ENCODE measurements at places on chromosomes 1 and 21. TPM values are rescaled to one million over a fixed set of nuclear protein-coding genes. Genes with fewer than 3 reads are reported as not detected.

The FALEC gene
- not detected for total RNA-seq

The ABCG1 gene
- total RNA-seq = 10.2 TPM

The GIPC2 gene
- total RNA-seq = 0.05 TPM

DNA sequence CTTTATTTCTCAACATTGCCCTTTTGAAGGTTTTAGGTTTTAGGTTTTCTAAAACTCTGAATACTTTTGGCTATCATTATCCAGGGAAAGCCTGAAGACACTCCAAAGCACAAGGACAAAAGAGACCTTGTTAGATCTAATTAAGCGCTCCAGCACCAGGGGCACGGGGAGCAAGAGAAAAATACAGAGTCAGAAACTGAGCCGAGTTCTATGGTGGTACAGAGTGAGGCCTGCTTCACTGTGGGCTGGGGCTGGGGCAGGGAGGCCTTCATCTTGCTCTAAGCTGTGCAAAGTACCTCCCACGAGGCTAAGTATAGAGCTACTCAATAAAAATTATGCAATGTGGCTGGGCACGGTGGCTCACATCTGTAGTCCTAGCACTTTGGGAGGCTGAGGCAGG lies 19.7 kb upstream of the RAB4A start:
- peaks cover 10% of the 10 kb centered on the region for H3K27me3 ChIP-seq
- H3K4me1 ChIP-seq = peaks cover 30% of the 10 kb centered on the region
- no peak for DNase-seq

DNA sequence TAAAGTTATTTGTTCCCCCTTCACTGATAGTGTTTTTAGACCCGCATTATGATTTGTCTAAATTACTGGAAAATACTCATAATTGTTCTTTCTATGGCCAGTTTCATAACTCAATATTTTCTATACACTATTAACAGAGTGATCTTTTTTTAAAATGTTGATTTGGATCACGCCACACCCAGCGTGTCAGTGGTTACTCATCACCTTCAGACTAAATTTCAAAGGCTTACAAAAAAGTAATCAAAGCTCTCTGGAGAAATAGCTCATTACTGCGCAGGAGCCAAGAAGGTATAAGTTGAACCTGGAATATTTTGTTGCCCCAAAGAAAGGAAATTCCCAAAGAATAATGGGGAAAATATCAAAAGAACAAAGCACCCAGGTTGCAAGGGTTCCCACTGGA lies 104.9 kb downstream of the EVI5 start:
- no peaks in the 10 kb centered on the region for H3K4me1 ChIP-seq
- H3K27me3 ChIP-seq = peaks cover 7% of the 10 kb centered on the region
- no peak for DNase-seq
- H3K36me3 ChIP-seq = no peaks in the 10 kb centered on the region
- no peak overlapping the region for H3K27ac ChIP-seq

The MX1 gene
- total RNA-seq = 89.4 TPM

- no peaks in the 10 kb centered on the region for H3K36me3 ChIP-seq
- no peak for DNase-seq
These were observed 18.4 kb downstream of the HHAT start for GRCh38 chr1:210347112-210347511.

GRCh38 chr1:78667939-78668338 lies 18.3 kb downstream of the IFI44 start:
- no peak for DNase-seq
- H3K36me3 ChIP-seq = peaks cover 33% of the 10 kb centered on the region
- H3K4me3 ChIP-seq = no peak overlapping the region
- H3K4me1 ChIP-seq = peaks cover 8% of the 10 kb centered on the region
- no peak overlapping the region for H3K27ac ChIP-seq

DNA sequence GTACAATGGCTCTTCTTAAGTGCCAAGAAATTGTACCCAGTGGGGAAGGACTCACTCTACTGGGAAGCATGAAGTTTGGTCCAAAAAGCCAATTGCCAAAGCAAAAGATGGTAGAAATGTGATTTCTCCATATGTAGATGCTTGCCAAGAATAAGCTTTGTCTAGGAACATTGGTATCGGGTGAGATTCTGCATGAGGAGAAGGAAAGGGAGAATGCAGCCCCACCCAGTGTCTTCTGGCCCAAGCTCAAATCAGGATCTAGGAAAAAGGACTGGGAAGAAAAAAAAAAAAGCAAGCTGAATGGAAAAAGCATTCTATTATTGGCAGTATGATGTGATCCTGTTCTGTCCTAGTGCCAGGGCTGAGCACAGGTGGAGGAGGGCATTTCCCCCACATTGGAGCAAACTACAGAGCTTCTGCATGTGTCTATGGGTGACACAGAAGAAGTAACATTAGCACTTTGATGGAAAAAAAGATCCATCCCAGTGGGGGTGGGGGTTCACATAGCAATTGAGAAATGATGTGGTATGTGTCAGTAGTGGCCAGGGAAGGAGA lies 226.6 kb downstream of the KCNH1 start:
- no peak for DNase-seq
- peaks cover 9% of the 10 kb centered on the region for H3K27me3 ChIP-seq
- H3K4me3 ChIP-seq = no peak overlapping the region
- no peaks in the 10 kb centered on the region for H3K4me1 ChIP-seq
- no peak overlapping the region for H3K27ac ChIP-seq

Measured in activated T-helper 1 cell treated with anti-CD3 and anti-CD28 coated beads, Interleukin-12 subunit alpha, Interleukin-12 subunit beta, Interleukin-2, Interleukin-4 antibody, amounts not matched to agents 30 ng/mL and 10 ng/mL and 1 ng/mL, durations not matched to agents 14 hours and 24 hours and 36 hours (primary cell).